ENCODE measurements at places on chromosomes 16 and 17.

DNA sequence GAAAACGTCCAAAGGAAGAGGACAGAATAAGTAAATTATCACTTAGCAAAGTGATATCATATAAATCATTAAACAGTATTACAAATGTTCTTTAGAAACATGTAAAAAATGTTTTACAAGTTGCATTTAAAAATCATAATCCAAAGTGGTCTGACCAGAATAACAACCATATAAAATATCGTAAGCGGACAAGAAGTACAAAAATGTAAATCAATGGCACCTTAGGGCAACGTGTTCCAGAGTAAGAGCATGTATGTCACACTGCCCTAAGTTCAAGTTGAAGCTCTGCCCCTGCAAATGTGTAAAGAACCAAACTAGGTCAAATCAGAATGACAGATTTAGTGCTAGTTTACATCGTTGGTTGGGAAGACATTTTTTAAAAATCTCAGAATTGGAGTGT, 11.4 kb downstream of the USP31 start:
- DNase-seq = no peak
- H3K36me3 ChIP-seq = no peaks in the 10 kb centered on the region
- peaks cover 29% of the 10 kb centered on the region for H3K4me1 ChIP-seq
- H3K4me3 ChIP-seq = no peak overlapping the region
- no peaks in the 10 kb centered on the region for H3K27me3 ChIP-seq

DNA sequence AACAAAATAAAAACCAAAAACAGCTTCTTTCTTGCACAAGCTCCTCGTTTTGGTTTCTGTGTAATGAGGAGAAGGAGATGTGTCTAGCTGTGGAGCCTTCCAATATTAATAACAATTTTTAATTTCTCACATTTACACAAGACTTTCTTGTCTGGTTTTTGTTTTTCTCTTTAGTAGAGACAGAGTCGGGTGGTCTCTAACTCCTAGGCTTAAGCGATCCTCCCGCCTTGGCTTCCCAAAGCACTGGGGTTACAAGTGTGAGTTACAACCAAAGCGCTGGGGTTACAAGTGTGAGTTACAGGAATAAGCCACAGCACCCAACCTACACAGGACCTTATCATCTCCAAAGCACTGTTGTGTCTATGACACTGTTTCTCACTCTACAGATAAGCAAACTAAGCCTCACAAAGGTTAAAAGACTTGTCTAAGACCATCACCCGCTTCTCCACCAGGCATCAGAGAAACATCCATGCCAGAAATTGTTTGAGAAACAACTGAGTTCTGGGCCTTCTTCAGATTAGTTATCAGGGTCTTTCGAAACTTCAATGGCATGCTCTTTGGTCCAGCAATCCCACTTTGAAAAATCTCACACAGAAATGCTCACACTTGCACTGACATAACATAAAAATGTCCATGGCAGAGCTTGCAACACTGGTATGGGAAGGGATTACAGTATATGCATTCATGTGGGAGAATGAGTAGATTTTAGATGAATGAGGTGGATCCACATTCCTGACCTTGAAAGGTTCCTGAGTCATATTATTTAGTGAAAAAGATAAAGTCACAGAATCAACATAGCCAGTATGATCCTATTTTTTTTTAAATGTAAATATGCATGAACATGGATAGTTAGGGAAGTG, 3.9 kb downstream of the ABAT start:
- H3K4me3 ChIP-seq = no peak overlapping the region
- peaks cover 2% of the 10 kb centered on the region for H3K4me1 ChIP-seq
- H3K27me3 ChIP-seq = peaks cover 8% of the 10 kb centered on the region
- no peaks in the 10 kb centered on the region for H3K36me3 ChIP-seq
- no peak for DNase-seq

DNA sequence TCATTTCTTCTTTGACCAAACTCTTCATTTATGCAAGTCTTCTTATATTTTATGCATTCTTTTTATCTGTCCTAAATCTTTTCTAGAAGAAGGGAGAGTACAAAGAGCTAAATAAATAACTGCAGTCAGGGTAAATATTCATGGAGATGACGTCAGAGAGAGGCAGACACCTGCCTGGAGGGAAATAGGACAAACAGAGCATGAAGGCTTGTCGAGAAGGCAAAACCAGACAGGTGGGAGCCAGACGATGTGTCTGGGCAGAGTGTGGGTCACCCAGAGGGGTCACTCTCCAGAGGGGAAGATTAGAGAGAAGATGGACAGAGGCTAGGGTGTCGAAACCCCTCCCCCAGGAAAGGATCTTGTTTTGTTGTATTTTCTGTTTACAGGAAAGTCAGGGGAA, 78.3 kb upstream of the RPL38 start:
- no peak for DNase-seq
- peaks cover 13% of the 10 kb centered on the region for H3K4me1 ChIP-seq
- H3K4me3 ChIP-seq = no peak overlapping the region
- peaks cover 3% of the 10 kb centered on the region for H3K36me3 ChIP-seq

DNA sequence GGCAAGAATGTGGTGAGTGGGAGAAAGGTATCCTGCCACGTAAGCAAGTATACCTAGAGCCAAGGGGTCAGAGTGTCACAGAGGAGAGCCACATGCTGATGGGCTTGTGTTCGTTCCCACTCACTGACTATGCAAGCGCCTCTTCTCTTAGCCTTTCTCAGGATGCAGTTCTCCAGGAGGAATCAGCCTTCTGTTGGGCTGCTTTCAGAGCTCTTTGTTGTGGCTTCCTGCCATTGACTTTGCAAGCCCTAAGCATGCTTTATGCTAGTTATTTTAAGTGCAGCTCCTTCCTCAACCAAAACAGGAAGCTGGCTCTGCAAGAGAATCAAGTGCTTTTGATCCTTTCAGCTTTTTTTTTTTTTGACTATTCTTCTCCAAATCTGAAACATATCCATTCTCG, 66.6 kb downstream of the SIAH1 start:
- H3K36me3 ChIP-seq = peaks cover 6% of the 10 kb centered on the region
- H3K4me1 ChIP-seq = peaks cover 46% of the 10 kb centered on the region
- peak overlapping the region; percentile 80 for H3K27ac ChIP-seq
- no peak overlapping the region for H3K4me3 ChIP-seq
- H3K27me3 ChIP-seq = no peaks in the 10 kb centered on the region

GRCh38 chr17:63760771-63761539, 12.4 kb downstream of the CCDC47 start:
- no peak for DNase-seq
- peaks cover 4% of the 10 kb centered on the region for H3K4me1 ChIP-seq
- H3K27ac ChIP-seq = no peak overlapping the region
- no peak overlapping the region for H3K4me3 ChIP-seq
- H3K36me3 ChIP-seq = peaks cover 30% of the 10 kb centered on the region

GRCh38 chr17:82961366-82962162, 117.8 kb upstream of the METRNL start:
- H3K27ac ChIP-seq = no peak overlapping the region
- H3K4me1 ChIP-seq = peaks cover 4% of the 10 kb centered on the region
- H3K4me3 ChIP-seq = no peak overlapping the region
- peaks cover 3% of the 10 kb centered on the region for H3K27me3 ChIP-seq
- peaks cover 13% of the 10 kb centered on the region for H3K36me3 ChIP-seq

- peaks cover 10% of the 10 kb centered on the region for H3K36me3 ChIP-seq
- H3K27ac ChIP-seq = no peak overlapping the region
- peaks cover 21% of the 10 kb centered on the region for H3K27me3 ChIP-seq
- DNase-seq = peak; percentile 76
- peaks cover 55% of the 10 kb centered on the region for H3K4me1 ChIP-seq
- H3K4me3 ChIP-seq = peak overlapping the region; percentile 92
These were observed 2.4 kb upstream of the FOXL1 start for GRCh38 chr16:86575754-86576557.

GRCh38 chr17:55587608-55588139, 76.4 kb upstream of the SMIM36 start:
- H3K4me1 ChIP-seq = no peaks in the 10 kb centered on the region
- no peak overlapping the region for H3K27ac ChIP-seq
- no peaks in the 10 kb centered on the region for H3K36me3 ChIP-seq

GRCh38 chr17:17391668-17392370, 85.0 kb upstream of the MED9 start:
- no peak overlapping the region for H3K4me3 ChIP-seq
- no peaks in the 10 kb centered on the region for H3K4me1 ChIP-seq
- no peak overlapping the region for H3K27ac ChIP-seq
- no peak for DNase-seq

GRCh38 chr17:51933647-51934046, 224.9 kb downstream of the CA10 start:
- no peak overlapping the region for H3K27ac ChIP-seq
- no peaks in the 10 kb centered on the region for H3K27me3 ChIP-seq
- no peaks in the 10 kb centered on the region for H3K4me1 ChIP-seq
- no peak for DNase-seq
- no peaks in the 10 kb centered on the region for H3K36me3 ChIP-seq

DNA sequence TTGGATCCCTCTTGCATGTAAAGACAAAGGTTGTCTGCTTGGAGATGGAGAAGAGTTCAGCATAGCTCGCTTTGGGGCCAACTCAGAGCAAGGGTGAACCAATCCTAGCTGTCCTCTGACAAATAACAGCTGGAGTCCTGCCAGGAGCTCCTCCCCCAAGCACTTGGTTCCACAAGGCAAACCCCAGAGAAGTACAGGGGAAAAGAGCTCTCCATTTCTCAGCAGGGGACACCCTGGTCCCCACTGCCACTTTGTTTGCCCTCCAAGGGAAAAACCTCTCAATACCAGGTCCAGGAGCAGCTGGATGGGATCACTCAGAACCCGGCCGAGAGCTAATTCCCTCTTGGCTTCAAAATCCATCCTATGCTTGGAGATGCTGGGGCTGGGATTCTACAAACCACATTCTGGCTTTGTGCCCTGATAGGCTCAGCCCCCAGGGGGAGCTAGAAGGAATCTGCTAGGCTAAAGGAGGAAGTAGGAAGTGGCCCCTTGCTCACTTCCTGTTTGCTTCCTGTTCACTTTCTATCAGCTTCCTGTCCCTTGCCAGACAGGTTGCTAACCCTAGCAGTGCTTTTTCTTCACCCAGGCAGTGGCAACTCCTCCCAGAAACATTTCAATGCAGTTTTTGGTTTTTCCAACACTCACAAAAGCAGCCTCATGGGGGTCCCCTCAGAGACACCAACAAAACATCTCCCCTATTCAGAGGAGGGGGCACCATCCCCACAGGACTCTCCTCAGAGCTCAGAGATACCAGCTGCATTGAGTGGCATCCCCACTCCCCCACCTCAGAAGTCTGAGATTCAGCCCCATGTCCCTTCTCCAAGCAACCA, 30.7 kb downstream of the CDRT4 start:
- peak; percentile 71 for DNase-seq
- H3K36me3 ChIP-seq = peaks cover 15% of the 10 kb centered on the region
- H3K4me1 ChIP-seq = peaks cover 30% of the 10 kb centered on the region
- H3K27me3 ChIP-seq = peaks cover 3% of the 10 kb centered on the region
- no peak overlapping the region for H3K4me3 ChIP-seq
- H3K27ac ChIP-seq = peak overlapping the region; percentile 97

DNA sequence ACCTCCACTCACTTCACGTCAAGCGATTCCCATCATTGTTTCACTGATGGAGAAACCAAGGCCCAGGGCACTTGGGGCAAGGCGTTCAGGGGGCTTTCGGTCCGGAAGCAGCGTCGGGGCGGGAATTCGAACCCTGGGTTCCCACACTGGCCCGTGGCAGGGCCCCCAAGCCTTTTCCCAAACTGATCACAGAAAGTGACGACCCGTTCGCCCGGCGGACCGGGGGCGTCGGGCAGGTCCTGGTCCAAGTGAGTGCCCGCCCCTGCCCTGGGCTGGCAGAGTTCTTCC, 856 bp upstream of the MON1B start:
- no peak for DNase-seq
- H3K27me3 ChIP-seq = peaks cover 7% of the 10 kb centered on the region
- H3K4me1 ChIP-seq = peaks cover 21% of the 10 kb centered on the region
- H3K27ac ChIP-seq = no peak overlapping the region

- peak; percentile 61 for DNase-seq
- H3K36me3 ChIP-seq = peaks cover 27% of the 10 kb centered on the region
- no peak overlapping the region for H3K27ac ChIP-seq
- H3K4me1 ChIP-seq = peaks cover 26% of the 10 kb centered on the region
These were observed 596 bp downstream of the MSL1 start for GRCh38 chr17:40122136-40122998.

- peaks cover 43% of the 10 kb centered on the region for H3K36me3 ChIP-seq
- peaks cover 6% of the 10 kb centered on the region for H3K27me3 ChIP-seq
- H3K4me3 ChIP-seq = peak overlapping the region; percentile 26
- H3K4me1 ChIP-seq = peaks cover 7% of the 10 kb centered on the region
- H3K27ac ChIP-seq = peak overlapping the region; percentile 65
These were observed 6.7 kb upstream of the PHKG2 start for GRCh38 chr16:30741461-30741914.

DNA sequence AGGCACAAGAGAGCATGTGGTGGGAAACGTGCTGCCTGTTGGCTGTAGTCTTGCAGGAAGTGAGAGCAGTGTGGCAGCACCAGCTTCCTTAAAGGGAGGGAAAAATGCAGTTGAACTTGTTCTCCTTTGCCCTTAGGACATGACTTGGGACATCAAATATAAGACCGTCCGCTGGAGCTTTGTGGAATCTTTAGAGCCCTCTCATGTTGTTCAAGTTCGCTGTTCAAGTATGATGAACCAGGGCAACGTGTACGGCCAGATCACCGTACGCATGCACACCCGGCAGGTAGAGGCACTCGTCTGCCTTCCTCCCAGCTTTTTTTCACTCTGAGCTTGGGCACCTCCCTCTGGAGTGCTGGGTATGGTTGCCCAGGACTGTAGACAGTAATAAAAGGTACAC, 23.3 kb downstream of the GPR179 start:
- peaks cover 24% of the 10 kb centered on the region for H3K36me3 ChIP-seq
- peaks cover 8% of the 10 kb centered on the region for H3K4me1 ChIP-seq
- H3K4me3 ChIP-seq = no peak overlapping the region
- peaks cover 5% of the 10 kb centered on the region for H3K27me3 ChIP-seq

- H3K27ac ChIP-seq = peak overlapping the region; percentile 4
- peaks cover 3% of the 10 kb centered on the region for H3K4me1 ChIP-seq
- H3K4me3 ChIP-seq = peak overlapping the region; percentile 44
- peaks cover 33% of the 10 kb centered on the region for H3K27me3 ChIP-seq
These were observed 1.4 kb downstream of the SHISA6 start for GRCh38 chr17:11242411-11242810.

DNA sequence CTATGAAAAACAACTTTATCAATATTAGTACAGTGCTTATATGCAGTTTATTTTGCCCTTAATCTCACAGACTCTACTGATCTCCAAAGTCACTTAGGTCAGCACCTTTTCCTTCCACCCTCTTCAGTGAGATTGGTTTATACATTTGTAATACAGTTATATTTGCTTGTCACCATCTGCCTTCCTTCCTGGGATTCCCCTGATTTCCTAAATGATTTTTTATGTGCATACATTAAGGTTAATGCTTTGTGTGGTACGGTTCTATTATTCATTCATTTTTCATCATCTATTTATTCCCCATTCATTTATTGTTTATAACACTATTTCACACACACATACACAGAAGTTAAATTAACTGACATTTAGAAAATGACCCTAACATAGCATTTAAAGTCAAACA, 419.8 kb upstream of the CDH11 start:
- H3K4me1 ChIP-seq = peaks cover 4% of the 10 kb centered on the region
- DNase-seq = no peak
- no peaks in the 10 kb centered on the region for H3K36me3 ChIP-seq
- H3K27ac ChIP-seq = no peak overlapping the region
- H3K27me3 ChIP-seq = peaks cover 2% of the 10 kb centered on the region
- no peak overlapping the region for H3K4me3 ChIP-seq

All from endothelial cell (in vitro differentiated cells).